ENCODE measurements at places on chromosomes 7 and 10. TPM values are rescaled to one million over a fixed set of nuclear protein-coding genes. Genes with fewer than 3 reads are reported as not detected.

DNA sequence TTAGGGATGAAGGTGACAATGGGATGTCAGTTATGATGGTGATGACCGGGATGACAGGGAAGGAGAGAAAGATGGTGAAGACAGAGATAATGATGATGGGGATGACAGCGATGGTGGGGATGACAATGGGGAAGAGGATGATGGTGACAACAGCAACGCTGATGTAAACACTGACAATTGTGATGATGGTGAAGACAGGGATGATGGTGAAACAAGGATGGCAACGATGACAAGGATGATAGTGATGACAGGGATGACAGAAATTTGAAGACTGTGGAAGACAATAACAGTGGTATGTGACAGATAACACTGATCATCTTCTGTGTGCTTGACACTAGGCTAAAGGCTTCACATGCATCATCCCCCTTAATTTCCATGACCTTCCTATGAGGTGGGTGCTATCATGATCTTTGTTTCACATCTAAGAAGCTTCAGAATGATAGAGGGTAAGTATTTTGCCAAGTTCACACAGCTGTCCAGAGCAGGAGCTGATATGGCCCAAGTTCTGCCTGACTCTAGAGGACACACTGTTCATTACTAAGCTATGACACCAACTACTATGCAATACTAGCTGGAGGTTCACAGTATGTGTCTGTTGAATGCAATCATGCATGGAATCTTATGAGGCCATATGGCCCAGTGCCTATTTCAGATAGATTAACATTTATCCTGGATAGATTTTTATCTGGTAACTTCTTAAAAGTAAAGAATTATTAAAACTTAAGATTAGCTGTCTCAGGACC, 105.6 kb downstream of the RNLS start:
- no peak for DNase-seq

DNA sequence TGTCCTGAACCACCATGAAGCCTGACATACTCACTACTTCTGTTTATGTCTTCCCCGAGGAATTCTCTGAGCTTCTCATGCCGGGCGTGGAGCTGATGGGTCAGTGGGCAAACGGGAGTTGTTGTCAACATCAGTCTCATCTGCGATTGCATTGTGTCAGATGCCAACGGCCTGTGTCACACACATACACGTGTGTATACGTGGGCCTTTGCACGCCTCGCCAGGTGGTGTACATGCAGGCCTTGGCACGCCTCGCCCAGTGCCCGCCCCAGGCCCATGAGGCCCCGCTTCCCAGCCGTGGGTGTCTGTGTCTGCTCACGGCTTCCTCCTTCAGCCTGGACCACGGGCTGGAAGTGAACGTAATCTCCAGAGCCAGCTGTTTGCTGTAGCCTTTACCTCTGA, 7.5 kb upstream of the CSGALNACT2 start:
- no peak for DNase-seq

FAM180A gene
- not detected for polyA plus RNA-seq

- no peak for DNase-seq
These were observed 14.0 kb downstream of the AKR1B1 start for GRCh38 chr7:134444961-134445315.

DNA sequence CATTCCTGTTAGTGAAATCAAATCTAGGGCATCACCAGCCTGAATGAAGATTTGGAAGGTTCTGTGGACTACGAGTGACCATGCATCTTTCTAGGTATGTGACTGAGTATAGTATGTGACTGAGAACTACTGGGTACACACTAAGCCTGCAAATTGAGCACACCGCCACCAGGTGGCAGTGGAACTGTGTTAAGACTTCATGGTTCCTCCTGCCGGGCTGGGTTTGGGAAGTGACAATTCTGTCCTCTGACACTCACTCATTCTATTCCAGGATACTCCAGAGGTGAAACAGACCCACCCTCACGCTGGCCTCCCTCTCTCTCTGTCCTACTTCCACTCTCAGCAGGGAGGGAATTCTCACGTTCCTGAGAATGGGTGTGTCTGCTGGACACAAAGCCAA, 84.0 kb upstream of the TMEM248 start:
- DNase-seq = no peak

DNA sequence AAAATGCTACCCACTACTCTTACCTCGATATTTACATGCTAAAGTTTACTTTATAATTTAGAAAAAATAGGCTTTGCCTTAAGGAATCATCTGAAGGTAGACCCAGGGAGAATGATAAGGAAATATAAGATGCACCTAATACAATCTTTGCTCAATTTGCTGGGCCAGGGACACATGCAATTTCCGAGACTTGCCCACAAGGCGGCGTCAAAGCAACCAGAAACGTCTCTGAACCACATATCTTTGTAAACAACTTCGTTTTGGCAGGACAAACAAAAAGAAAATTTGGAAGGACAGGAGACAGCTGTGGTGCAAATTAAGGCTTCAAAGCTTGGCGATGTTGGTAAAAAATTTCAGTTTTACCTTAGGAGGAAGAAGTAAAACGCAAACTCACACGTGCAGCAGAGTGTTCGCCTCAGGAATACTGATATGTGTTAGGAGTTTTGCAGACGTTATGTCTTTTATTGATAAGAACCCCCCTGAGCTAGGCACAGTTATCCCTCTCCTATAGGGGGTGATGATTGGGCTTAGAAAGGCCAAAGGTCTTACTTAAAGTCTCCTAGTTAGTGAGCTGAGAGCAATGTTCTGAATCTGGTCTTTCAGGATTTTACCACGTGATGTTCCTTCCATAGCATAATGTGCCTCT, 134.3 kb downstream of the PRKCQ start:
- no peak for DNase-seq

ZSCAN25 gene
- polyA plus RNA-seq = 20.2 TPM

GRCh38 chr7:70591643-70592042, 540.3 kb upstream of the GALNT17 start:
- DNase-seq = no peak

VWA2 gene
- 2.0 TPM for polyA plus RNA-seq

DNA sequence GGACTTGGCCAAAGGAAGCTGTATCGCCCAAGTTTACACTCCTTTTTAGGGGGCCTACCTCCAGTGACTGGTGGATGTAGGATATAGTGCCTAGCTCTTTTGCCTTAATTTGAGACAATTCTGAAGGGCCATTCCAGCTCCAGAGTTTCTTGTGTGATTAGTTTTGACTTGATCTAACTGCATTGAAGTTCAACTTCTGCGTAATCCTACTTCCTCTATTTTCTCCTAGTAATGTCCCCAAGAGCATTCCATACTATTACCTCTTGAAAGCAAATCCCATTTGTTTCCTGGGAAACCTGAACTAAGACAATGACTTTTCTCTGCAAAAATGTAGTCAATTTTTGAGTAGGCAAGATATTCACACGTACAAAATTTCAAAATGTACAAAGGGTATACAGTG, 4.7 kb upstream of the H2AZ2 start:
- DNase-seq = no peak

All from left renal cortex interstitium (tissue), 4 donors.